Cortex of kidney (tissue), 1 donor: ENCODE measurements at places on chromosomes 1 and 21.

- no peak for DNase-seq
Measured at GRCh38 chr21:34570313-34570712, 44.6 kb downstream of the RCAN1 start.

GRCh38 chr1:200183637-200184036 lies 156.1 kb downstream of the NR5A2 start:
- no peak for DNase-seq

- no peak for DNase-seq
Measured at GRCh38 chr1:77010937-77011336, 143.7 kb downstream of the ST6GALNAC5 start.

DNA sequence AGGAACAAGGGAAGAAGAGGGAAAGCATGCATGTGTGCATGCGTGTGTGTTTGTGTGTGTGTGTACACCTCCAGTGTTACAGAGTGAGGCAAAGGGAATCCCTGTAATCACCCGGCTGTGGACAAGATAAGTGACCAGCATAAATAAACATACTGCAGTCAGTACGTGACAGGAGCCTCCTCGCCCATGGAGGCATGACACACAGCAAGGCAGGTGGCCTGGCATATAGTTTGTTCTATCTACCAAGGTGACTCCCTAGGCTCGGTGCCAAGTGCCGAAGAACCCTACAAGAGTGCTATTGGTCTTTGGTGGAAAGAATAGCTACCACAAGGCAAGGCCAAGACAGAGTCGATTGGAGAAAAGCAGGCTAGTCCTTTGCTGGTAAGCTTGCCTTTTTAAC lies 31.7 kb upstream of the HEATR1 start:
- no peak for DNase-seq

DNA sequence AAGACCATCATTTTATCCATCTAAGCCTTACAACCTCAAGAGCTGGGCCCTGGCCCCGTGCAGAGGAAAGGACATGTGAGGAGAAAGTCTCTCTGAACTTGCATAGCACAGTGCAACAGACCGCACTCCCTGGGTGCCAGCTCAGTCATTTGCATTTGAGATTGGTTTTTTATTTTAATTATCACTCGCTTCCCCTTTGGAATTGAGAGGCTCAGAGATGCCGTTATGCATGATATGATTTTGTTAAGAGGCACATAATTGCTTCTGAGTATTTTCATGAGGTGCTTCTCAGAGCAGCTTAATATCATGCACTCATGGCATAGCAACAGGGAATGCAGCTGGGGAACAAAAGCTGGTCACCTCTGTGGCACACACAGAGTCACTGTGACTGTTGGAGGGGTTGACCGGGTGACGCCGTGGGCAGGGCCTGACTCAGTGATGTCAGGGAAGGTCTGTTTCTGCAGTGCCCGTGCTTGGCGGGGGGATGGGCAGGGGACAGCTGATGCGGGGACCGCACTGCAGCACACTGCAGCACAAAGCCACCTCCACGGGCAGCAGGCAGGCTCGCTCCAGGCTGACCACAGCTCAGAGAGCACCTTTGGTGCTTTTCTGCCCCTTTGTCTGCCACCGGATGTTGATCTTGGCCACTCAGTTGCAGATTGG lies 43.2 kb upstream of the VAMP3 start:
- DNase-seq = no peak

GRCh38 chr1:161921990-161922389 lies 101.7 kb downstream of the OLFML2B start:
- no peak for DNase-seq

DNA sequence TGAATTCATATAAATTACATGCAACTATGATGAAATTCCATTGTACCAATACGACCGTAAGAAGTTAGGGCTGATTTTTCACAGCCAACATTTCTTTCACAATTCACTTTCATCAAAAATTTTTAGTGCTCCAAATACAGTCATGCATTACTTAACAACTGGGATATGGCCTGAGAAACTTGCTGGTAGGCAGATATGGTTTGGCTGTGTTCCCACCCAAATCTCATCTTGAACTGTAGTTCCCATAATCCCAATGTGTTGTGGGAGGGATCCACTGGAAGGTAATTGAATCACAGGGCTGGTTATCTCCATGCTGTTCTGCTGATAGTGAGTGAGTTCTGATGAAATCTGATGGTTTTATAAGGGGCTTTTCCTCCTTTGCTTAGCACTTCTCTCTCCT lies 244.4 kb downstream of the AKT3 start:
- DNase-seq = no peak
